ENCODE measurements at places on chromosomes 1 and 21. TPM values are rescaled to one million over a fixed set of nuclear protein-coding genes. Genes with fewer than 3 reads are reported as not detected.

DNA sequence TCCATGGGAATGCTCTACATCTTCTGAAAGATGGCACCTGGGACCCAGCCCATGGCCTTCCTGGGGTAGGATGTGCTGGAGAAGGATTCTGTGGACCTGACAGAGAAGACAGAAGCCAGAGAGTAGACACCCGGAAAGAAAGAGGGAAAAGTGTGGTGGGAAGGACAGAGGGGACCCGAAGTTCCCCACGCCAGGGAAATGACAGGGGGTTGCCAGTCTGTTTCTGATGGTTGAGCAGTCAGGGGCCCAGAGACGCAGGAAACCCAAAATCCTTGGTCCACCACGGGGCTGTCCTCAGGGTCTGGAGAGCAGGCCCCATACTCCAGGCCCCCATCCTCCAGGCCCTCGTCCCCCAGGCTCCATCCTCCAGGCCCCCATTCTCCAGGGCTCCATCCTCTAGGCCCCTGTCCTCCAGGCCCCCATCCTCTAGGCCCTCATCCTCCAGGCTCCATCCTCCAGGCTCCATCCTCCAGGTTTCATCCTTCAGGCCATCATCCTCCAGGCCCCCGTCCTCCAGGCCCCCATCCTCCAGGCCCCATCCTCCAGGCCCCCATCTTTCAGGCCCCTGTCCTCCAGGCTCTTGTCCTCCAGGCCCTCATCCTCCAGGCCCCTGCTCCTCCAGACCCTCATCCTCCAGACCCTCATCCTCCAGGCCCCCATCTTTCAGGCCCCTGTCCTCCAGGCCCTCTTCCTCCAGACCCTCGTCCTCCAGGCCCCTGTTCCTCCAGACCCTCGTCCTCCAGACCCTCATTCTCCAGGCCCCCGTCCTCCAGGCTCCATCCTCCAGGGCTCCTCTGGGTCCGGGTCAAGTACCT lies 1.0 kb upstream of the TFF2 start:
- H3K27ac ChIP-seq: no peak overlapping the region
- DNase-seq: no peak
- peaks cover 5% of the 10 kb centered on the region for H3K27me3 ChIP-seq

TOR1AIP1 gene
- 25.4 TPM for total RNA-seq

FAM3B gene
- total RNA-seq: not detected

ESPN gene
- 0.15 TPM for total RNA-seq

SLAMF8 gene
- 1.2 TPM for total RNA-seq

SYCP1 gene
- not detected for total RNA-seq

DNA sequence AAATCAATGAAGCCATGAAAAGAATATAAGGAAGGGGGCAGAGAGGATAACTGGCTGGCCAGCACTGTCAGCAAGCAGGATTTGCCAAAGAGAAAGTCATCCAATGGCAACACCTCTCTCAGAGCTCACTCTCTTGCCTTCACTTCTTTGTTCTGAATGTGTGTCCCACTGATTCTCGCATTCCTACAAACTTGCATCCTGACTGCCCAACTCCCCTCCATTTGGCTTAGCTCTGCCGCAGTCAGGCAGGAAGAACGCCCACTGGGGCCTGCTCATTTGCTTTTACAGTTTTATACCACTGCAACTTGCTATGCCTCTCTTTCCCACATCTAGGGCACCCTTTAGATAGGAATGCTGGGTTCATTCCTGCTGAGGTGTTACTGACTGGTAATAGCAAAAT lies 364.2 kb upstream of the ST6GALNAC5 start:
- DNase-seq: no peak
- no peaks in the 10 kb centered on the region for H3K36me3 ChIP-seq

GRCh38 chr1:6071219-6071618 lies 25.5 kb downstream of the KCNAB2 start:
- H3K27ac ChIP-seq: no peak overlapping the region
- DNase-seq: no peak
- no peaks in the 10 kb centered on the region for H3K27me3 ChIP-seq

NBPF20 gene
- 0.54 TPM for total RNA-seq

DNA sequence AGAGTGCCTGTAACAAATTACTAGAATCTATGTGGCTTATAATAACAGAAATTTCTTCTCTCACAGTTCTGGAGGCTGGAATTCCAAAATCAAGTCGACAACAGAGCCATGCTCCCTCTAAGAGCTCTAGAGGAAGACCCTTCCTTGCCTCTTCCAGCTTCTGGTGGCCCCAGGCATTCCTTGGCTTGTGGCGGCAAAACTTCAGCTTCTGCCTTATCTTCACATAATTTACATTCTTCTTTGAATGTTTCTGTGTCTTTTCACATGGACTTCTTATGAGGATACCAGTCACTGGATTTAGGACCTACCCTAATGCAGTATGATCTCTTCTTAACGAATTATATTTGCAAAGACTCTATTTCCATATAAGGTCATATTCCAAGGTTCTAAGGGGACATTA lies 324.4 kb downstream of the PCP4 start:
- no peaks in the 10 kb centered on the region for H3K36me3 ChIP-seq
- H3K4me3 ChIP-seq: no peak overlapping the region
- H3K27me3 ChIP-seq: no peaks in the 10 kb centered on the region
- no peak overlapping the region for H3K27ac ChIP-seq
- DNase-seq: no peak
- H3K4me1 ChIP-seq: no peaks in the 10 kb centered on the region

DNA sequence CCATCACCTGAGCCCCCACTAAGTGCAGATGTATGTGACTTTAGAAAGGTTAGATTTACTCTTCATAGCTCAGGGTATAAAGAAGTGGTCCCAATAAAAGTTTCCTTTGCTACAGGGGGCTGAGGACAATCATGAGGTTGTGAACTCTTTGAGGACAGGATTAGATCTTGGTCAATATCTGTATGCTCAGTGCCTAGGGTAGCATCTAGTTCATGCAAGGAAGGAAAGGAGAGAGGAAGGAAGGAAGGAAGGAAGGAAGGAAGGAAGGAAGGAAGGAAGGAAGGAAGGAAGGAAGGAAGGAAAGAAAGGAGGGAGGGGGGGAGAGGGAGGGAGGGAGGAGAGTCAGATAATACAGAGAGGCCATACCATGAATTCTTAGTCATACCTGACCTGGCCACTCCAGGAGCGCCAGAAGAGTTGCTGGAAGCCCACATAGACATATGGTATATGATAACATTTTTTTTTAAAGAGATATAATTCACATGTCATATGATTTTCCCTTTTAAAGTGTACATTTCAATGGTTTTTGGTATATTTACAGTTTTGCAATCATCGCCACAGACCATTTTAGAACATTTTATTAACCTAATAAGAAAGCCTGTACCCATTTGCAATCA lies 9.7 kb upstream of the CSRP1 start:
- no peaks in the 10 kb centered on the region for H3K36me3 ChIP-seq
- no peak for DNase-seq
- no peak overlapping the region for H3K27ac ChIP-seq
- H3K27me3 ChIP-seq: no peaks in the 10 kb centered on the region
- H3K4me3 ChIP-seq: no peak overlapping the region

LYPD8 gene
- total RNA-seq: not detected

GRCh38 chr1:233909195-233909594 lies 4.7 kb downstream of the SLC35F3 start:
- peaks cover 15% of the 10 kb centered on the region for H3K27me3 ChIP-seq

GPR25 gene
- not detected for total RNA-seq

- no peaks in the 10 kb centered on the region for H3K27me3 ChIP-seq
- no peak overlapping the region for H3K4me3 ChIP-seq
- H3K36me3 ChIP-seq: peaks cover 75% of the 10 kb centered on the region
- peak overlapping the region; percentile 96 for H3K27ac ChIP-seq
Observed at GRCh38 chr1:37480581-37481288, 6.4 kb downstream of the ZC3H12A start.

RNF115 gene
- 45.8 TPM for total RNA-seq

SLC1A7 gene
- not detected for total RNA-seq

SCAF4 gene
- total RNA-seq: 25.8 TPM

TTC22 gene
- total RNA-seq: not detected

DNA sequence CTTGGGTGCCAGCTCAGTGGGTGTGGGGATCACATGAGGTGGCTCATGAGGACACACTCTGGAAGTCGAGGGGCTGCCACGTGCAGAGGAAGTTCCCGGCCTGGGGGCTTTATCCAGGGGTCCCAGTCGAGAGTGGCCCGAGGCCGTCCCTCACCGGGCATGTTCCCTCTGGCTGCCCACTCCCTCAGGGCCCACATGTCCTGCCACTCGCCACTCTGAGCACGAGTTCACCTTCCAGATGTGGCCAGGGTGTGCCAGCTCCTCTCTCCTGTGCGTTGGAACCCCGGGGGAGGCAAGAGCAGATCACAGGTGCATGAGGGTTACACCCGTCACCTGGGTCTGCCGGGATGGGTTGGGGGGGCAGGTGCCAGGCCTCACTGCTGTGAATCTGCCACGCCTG lies 14.6 kb downstream of the TMEM201 start:
- H3K36me3 ChIP-seq: peaks cover 42% of the 10 kb centered on the region
- no peaks in the 10 kb centered on the region for H3K27me3 ChIP-seq
- H3K27ac ChIP-seq: no peak overlapping the region
- no peaks in the 10 kb centered on the region for H3K4me1 ChIP-seq
- DNase-seq: no peak
- H3K4me3 ChIP-seq: no peak overlapping the region

- H3K36me3 ChIP-seq: no peaks in the 10 kb centered on the region
- peaks cover 24% of the 10 kb centered on the region for H3K4me1 ChIP-seq
- H3K4me3 ChIP-seq: no peak overlapping the region
- no peak overlapping the region for H3K27ac ChIP-seq
Observed at GRCh38 chr1:101264697-101265096, 27.9 kb downstream of the S1PR1 start.

OR2T35 gene
- not detected for total RNA-seq

- H3K27ac ChIP-seq: no peak overlapping the region
- no peaks in the 10 kb centered on the region for H3K36me3 ChIP-seq
- no peaks in the 10 kb centered on the region for H3K27me3 ChIP-seq
- no peaks in the 10 kb centered on the region for H3K4me1 ChIP-seq
- H3K4me3 ChIP-seq: no peak overlapping the region
Observed at GRCh38 chr1:185972096-185972850, 238.1 kb downstream of the HMCN1 start.

DNA sequence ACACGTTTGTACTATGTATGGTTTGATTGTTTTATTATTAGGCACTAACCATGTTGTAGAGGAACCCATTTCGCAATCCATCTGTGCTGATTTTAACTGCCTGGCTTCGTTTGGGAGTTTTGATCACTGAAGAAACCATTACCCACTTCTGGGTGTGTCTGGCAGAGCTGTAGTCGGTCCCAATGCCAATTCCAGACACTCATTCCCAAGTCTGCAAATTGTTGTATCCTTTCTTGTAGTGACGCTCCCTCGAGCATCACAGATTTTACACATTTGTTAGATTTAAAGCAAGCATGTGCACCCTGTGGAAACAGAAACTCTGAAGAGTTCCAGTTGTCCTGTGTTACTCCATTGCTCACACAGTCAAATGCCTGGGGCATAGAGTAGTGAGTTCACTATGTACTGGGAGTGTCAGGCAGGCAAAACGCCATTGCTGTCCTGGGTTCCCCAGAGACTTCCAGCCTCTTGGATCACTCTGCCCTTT lies 31.0 kb upstream of the EFCAB14 start:
- peak; percentile 38 for DNase-seq
- no peak overlapping the region for H3K27ac ChIP-seq
- H3K27me3 ChIP-seq: no peaks in the 10 kb centered on the region
- no peak overlapping the region for H3K4me3 ChIP-seq

TCHH gene
- total RNA-seq: not detected

- H3K4me1 ChIP-seq: no peaks in the 10 kb centered on the region
- no peak overlapping the region for H3K4me3 ChIP-seq
- H3K36me3 ChIP-seq: no peaks in the 10 kb centered on the region
- H3K27ac ChIP-seq: no peak overlapping the region
Observed at GRCh38 chr1:211653293-211653692, 22.1 kb downstream of the NEK2 start.

GRCh38 chr1:226979517-226980121 lies 39.5 kb downstream of the COQ8A start:
- peak; percentile 76 for DNase-seq
- no peak overlapping the region for H3K4me3 ChIP-seq
- H3K27ac ChIP-seq: peak overlapping the region; percentile 97
- H3K4me1 ChIP-seq: peaks cover 69% of the 10 kb centered on the region

GRCh38 chr1:234931404-234931973 lies 197.1 kb downstream of the TOMM20 start:
- no peak for DNase-seq
- H3K36me3 ChIP-seq: no peaks in the 10 kb centered on the region
- H3K27ac ChIP-seq: no peak overlapping the region
- H3K4me1 ChIP-seq: peaks cover 26% of the 10 kb centered on the region
- no peaks in the 10 kb centered on the region for H3K27me3 ChIP-seq
- no peak overlapping the region for H3K4me3 ChIP-seq

- H3K27me3 ChIP-seq: no peaks in the 10 kb centered on the region
- H3K27ac ChIP-seq: no peak overlapping the region
- no peaks in the 10 kb centered on the region for H3K36me3 ChIP-seq
- H3K4me1 ChIP-seq: peaks cover 25% of the 10 kb centered on the region
- H3K4me3 ChIP-seq: no peak overlapping the region
Observed at GRCh38 chr1:27015260-27015659, 2.6 kb upstream of the TENT5B start.

GRCh38 chr1:93775224-93775623 lies 93.6 kb upstream of the BCAR3 start:
- no peaks in the 10 kb centered on the region for H3K4me1 ChIP-seq
- no peak for DNase-seq
- H3K36me3 ChIP-seq: no peaks in the 10 kb centered on the region
- no peak overlapping the region for H3K27ac ChIP-seq
- no peaks in the 10 kb centered on the region for H3K27me3 ChIP-seq

OR1C1 gene
- total RNA-seq: not detected

DNA sequence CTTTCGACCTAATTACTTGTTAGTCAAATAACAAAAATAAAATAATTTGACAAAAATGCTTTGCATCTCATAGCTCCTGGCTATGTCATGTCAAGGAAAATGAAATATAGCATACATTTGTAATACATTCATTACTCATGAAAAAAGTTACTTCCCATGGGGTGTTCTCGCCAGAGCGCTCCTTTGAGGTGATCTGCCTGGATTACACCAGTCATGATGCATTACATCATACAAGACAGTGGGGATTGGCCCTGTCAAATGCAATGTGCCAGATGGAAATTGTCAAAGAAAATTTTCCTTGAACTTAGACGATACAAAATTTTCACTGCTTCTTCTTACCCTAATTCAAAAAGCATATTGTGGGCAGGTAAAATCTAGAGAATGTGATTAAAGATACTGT lies 215.6 kb upstream of the B3GALT2 start:
- H3K27ac ChIP-seq: no peak overlapping the region
- H3K4me3 ChIP-seq: no peak overlapping the region
- H3K27me3 ChIP-seq: no peaks in the 10 kb centered on the region

RAP1GAP gene
- 3.1 TPM for total RNA-seq

PPM1J gene
- total RNA-seq: 7.1 TPM

HEYL gene
- 28.1 TPM for total RNA-seq

VCAM1 gene
- 40.7 TPM for total RNA-seq

APOBEC4 gene
- total RNA-seq: not detected

GRCh38 chr1:53130598-53130877 lies 11.9 kb downstream of the SLC1A7 start:
- H3K36me3 ChIP-seq: no peaks in the 10 kb centered on the region
- DNase-seq: no peak
- peaks cover 11% of the 10 kb centered on the region for H3K4me1 ChIP-seq
- H3K4me3 ChIP-seq: no peak overlapping the region
- peak overlapping the region; percentile 84 for H3K27ac ChIP-seq

- H3K4me3 ChIP-seq: no peak overlapping the region
- peaks cover 6% of the 10 kb centered on the region for H3K4me1 ChIP-seq
- H3K27me3 ChIP-seq: no peaks in the 10 kb centered on the region
- no peaks in the 10 kb centered on the region for H3K36me3 ChIP-seq
Observed at GRCh38 chr1:168970926-168971659, 135.4 kb upstream of the ATP1B1 start.

GRCh38 chr1:247829656-247830055 lies 5.7 kb upstream of the OR14A16 start:
- H3K27ac ChIP-seq: no peak overlapping the region
- H3K27me3 ChIP-seq: no peaks in the 10 kb centered on the region
- H3K4me3 ChIP-seq: no peak overlapping the region

GRCh38 chr21:46005481-46005881 lies 23.9 kb downstream of the COL6A1 start:
- H3K27ac ChIP-seq: no peak overlapping the region
- H3K36me3 ChIP-seq: peaks cover 9% of the 10 kb centered on the region
- no peaks in the 10 kb centered on the region for H3K27me3 ChIP-seq

All from heart left ventricle (tissue), 16 donors.